Left ventricle myocardium inferior (tissue), 1 donor: ENCODE measurements at places on chromosomes 13 and 19. TPM values are rescaled to one million over a fixed set of nuclear protein-coding genes. Genes with fewer than 3 reads are reported as not detected.

DNA sequence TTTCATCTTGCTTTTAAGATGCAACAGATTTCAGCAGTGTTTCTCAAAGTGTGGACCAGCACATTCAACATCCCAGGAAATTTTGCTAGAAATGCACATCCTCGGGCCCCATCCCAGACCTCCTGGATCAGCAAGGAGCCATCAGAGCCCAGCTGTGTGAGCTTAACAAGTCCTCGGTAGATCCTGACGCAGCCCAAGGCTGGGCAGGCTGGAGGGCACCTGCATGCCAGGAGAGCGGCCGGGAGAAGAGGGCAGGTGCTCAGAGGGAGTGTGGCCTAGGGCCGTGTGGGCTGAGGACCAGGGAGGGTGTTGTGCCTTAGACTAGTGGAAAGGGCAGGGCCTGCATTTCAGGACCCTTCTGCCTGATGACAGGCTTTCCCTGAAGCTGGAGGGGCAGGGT is 2.2 kb upstream of the MCF2L start:
- no peak for DNase-seq

Gene PSG2
- total RNA-seq = not detected

GRCh38 chr13:94829185-94829836 is 117.0 kb upstream of the SOX21 start:
- DNase-seq = no peak

Gene SYCN
- not detected for total RNA-seq

Gene PDX1
- not detected for total RNA-seq

Gene SPACA6
- 11.8 TPM for total RNA-seq

Gene ZNF865
- total RNA-seq = 17.0 TPM

DNA sequence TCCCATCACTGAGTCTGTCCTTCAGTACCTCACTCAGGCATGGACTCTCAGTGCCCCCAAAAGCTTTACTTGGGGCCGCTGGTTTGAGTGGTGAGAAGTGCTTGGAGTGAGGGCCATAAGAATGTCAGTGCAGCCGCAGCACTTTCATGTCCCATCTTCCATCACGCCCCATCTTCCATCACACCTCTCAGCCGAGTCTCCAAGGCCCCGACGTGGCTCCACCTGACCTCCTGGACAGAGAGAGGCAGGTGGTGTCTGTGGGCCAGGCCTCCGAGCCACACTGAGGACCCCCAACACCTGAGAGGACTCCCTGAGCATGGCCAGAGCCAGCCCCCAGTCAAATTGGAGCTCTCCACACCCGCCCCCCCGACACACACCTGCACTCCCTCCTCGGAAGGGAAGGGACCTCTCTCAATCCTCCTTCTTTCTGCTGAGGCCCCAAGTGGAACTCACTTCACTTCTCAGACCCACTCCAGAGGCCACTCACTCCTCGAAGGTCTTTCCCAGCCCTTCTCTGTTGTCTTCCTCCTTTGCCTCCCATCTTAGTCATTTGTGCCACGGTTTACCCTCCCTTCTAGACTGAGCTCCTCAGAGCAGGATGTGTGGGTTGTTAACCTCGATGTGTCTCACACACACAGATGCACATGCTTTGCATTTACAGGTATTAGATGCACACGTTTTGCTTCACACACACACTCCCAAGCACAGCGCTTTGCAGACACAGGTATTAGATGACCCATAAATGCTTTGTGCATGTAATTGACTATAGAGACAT is 65.7 kb upstream of the ATP12A start:
- no peak for DNase-seq

GRCh38 chr13:55727683-55728082 is 1413.0 kb upstream of the PRR20A start:
- no peak for DNase-seq

DNA sequence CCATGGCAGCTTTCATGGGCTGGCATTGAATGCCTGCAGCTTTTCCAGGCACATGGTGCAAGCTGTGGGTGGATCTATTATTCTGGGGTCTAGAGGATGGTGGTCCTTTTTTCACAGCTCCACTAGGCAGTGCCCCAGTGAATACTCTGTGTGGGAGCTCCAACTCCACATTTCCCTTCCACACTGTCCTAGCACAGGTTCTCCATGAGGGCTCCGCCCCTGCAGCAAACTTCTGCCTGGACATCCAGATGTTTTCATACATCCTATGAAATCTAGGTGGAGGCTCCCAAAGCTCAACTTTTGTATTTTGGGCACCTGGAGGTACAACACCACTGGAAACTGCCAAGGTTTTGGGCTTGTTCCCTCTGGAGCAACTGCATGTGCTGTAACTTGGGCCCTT is 450.6 kb downstream of the LMO7 start:
- DNase-seq = no peak

DNA sequence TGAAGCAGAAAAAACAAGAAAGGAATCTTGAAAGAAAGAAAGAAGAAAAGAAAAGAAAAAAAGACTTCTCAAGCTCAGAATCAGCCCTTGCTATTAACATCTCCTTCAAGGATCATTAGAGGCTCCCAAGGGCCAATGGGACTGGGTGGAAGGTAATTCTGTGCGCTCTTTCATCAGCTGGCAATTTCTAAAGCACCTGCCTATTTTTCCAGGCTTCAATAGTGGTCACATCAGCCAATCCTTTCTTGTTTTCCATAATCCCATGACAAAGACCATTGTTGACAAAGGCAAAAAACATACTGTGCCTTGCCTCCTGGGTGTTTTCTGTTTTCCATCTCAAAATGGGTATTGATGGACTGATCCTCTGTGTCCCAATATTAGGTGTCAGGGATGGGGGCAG is 88.2 kb upstream of the TSC22D1 start:
- DNase-seq = no peak

- peak; percentile 51 for DNase-seq
Observed at GRCh38 chr19:6767357-6768235, at the start of gene SH2D3A. Gene SH2D3A (minus strand): TSS chr19:6767435. CDS start chr19:6763748, 3,687 bp downstream.

Gene CACNG6
- not detected for total RNA-seq

Gene NCR1
- total RNA-seq = 0.30 TPM

Gene FGF14
- 2.9 TPM for total RNA-seq

- DNase-seq = no peak
Observed at GRCh38 chr19:46840498-46840942, 10.1 kb downstream of the AP2S1 start.

Gene UNC13A
- 0.05 TPM for total RNA-seq

GRCh38 chr19:1171755-1172352 is 2.2 kb downstream of the SBNO2 start:
- no peak for DNase-seq

GRCh38 chr19:36436531-36436930 is 18.1 kb upstream of the ZFP82 start:
- no peak for DNase-seq

- DNase-seq = no peak
Observed at GRCh38 chr13:50527612-50528509, 315.6 kb downstream of the DLEU7 start.

- DNase-seq = no peak
Observed at GRCh38 chr19:2149980-2150793, 1.2 kb downstream of the AP3D1 start.

GRCh38 chr13:113604186-113604585 is 19.6 kb downstream of the TFDP1 start:
- DNase-seq = no peak
